ENCODE measurements at places on chromosomes 3 and 15.

DNA sequence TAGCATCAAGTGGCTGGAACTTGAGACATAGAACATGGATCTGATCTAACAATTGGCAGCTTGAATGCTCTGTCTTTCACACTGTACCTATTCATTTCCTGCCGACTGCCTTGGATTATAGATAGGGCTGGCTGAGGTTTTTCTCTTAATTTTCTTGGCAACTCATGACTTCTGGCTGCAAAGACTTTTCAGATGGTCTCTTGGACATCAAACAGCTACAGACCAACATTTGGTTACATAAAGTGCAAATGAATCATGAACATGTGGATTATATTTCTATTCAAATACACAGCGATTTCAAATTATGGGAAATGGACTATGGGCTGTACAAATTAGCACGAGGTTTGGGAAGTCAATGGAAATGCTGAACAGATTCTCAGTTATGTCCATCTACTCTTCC, 26.2 kb upstream of the IL16 start:
- no peak for DNase-seq

DNA sequence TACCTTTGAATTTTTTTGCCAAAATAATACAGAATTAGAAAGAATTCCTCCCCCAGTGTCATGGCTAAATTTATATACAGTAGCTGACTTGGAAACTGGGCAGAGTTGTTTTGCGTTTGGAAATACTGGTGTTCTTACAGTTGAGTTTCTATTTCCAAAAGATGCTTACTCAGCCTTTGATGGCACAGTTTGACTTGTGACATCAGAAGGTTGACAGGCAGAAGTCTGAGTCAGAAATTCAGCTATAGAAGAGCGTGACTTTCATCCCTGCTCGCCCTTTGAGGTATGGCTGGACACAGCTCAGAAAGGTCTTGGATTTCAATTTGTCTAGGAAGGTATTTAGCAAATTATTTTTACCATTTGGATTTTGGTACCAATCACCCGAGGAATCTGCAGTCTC, 175.8 kb downstream of the VGLL4 start:
- DNase-seq: no peak

- DNase-seq: peak; percentile 48
Measured at GRCh38 chr15:41695750-41696436, 35.7 kb downstream of the MGA start.

- DNase-seq: no peak
Measured at GRCh38 chr3:117045143-117045542, 335.6 kb downstream of the TUSC7 start.

DNA sequence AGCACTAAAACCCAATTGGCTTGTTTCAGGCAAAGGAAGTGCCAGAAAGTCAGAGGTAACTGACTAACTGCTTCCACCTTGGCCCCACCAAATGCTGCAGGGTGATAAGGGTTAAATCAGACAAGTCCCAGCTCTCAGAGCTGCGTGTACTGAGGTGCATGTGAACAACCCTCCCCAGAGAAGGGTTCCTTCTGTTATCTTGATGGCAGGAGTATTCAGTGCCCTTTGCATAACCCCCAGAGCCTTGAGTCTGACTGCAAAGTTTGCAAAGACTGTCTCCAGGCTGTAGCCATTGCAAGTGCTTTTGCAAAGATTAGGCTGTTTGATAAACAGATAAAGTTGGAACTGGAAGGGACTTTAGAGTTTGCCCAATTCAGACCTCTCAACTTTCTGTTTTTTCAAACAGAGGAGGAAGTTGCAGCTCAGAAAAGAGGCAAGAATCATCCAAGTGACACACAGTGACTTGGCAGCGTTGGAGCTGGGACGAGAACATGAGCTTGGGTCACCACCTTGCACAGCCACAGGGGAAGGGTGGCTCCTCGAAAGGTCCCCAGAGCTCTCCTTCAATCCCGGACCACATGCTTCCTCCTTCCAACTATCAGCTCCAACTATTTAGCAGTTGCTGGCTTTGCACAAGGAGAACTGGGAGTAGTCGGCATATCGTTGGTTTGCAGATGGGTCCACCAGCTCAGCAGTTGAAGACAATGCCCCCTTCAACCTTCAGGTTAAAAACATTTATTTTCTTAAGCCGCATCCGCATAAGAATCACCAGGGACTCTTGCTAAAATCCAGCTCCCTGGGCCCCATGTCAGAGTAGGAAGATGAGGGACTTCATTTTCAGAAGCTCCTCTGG, 224.8 kb upstream of the HES1 start:
- no peak for DNase-seq

Data from SK-N-SH (cell line).